Stimulated activated CD8-positive, alpha-beta memory T cell treated with anti-CD3 and anti-CD28 coated beads, Interleukin-4, amount 100 ng/mL, for 1 hour (primary cell): ENCODE measurements at places on chromosomes 11 and 22.

DNA sequence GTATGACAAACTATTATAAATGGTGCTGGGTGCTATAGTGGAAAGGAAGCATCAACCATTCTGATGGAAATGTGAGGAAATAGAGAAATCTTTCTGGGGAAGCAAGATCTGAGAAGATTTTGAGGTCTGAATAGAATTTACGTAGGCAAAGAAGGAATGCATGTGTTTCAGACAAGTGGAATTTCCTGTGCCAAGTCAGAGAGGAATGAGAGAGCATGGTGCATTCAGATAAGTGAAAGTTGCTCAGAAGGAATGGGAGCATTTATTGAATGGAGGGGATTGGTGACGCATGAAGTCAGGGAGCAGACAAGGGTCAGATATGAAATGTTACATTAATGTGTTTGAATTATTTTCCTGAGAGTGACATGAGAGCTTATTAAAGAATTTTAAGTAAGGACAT, 725.5 kb downstream of the METTL15 start:
- no peak for DNase-seq

DNA sequence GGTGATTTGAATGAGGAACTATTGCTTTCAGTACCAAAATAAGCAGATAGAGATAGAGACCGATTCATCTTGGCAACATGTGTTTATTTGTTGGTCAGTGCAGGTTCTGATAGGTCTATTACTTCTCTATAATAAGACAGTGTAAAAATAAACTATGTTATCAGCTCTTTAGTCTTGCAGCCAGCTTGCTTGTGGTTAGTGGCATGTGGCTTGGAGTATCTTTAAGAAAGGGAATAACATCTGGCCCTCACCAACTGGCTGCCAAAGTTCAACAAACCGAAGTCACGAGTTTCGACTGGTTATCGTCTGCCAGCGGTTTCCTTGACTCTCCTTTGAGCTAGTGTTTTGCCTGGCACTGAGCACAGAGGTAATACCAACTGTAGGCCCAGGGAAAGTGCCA, 71.8 kb downstream of the CTTN start:
- no peak for DNase-seq

GRCh38 chr11:118358071-118358470, 1.3 kb upstream of the UBE4A start:
- no peak for DNase-seq

GRCh38 chr11:73518195-73518594, 79.7 kb downstream of the FAM168A start:
- no peak for DNase-seq

GRCh38 chr11:70788248-70789022, 390.1 kb downstream of the CTTN start:
- no peak for DNase-seq

- DNase-seq: no peak
These were observed 16.7 kb downstream of the TMEM121B start for GRCh38 chr22:17104336-17104935.

DNA sequence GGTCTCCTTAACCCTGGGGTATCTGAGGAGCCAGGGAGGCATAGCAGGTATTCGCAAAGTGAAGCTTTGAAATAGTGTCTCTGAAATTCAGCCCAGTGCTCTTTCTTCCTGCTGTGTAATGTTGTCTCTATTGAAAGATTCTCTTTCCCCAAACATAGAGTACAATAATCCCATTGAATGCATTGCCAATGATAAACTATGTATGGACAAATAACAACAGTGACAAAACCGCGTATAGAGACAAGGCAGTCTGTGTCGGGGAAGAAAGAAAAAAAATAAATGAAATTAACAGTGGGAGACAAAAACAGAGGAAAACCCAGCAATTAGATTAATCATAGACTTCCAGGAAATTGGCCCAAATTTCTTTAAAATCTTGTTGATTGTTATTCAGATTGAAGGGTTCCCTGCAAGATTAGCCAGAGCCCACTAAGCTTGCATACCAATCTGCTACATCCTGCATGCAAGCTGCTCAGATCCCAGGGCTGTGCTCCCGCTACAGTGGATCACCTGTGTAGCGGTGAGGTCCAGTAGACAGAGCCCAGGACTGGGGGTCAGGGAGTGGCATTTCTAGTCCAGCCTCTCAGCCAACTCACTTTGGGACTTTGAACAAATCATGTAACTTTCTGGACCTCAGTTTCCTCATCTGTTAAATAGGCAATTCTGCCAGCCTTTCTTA, 492.8 kb downstream of the INSC start:
- DNase-seq: no peak

DNA sequence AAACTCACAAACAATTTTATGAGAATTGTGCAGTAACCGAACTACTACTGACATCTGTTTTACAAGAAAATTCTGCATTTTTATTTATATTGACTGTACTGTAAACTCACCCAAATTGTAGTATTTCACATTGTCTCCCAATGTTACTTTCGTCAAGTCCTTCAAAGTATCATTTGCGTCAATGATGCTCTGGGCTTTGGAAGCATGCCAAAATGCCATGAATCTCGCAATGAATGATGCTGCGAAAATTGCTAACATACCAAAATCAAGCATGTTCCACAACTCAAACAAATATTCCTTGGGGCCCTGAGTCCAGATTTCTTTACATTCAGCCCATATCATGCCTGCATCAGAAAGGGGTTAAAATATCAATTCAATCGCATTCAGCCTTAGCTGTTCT, 107.6 kb downstream of the TRPC6 start:
- DNase-seq: no peak

DNA sequence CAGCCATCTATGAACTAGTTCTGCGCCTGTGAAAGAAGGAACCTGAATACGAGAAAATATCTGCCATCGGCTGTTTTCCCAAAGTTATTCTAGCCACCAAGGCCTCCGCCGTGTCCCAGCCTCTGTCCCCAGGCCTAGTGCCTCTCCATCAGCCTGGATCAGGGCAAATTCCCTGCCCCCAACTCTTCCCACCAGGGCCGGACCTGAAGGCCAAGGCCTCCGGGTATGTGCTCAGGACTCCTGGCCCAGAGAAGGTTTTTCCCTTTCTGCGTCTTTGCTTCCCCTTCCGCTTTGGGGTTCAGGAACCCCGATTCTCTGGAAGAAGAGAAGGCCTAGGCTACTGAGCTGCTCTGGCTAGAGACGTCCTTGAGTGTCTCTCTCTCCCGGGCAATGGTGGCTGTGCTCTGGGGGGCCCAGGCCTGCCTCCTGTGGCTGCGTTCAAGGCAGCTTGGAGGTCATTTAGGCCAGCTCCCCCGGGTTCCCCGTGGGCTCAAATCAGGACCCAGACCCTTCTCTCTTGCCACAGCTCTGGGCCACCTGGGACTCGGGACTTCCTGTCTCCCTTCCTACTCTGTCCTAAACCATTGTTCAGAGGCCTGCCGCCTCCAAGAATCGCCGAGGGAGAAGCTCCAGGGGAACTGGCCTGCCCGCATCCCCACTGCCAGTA, 1.6 kb downstream of the ALX4 start:
- no peak for DNase-seq

GRCh38 chr11:92131289-92131865, 93.2 kb upstream of the FAT3 start:
- DNase-seq: no peak

- no peak for DNase-seq
These were observed 17.7 kb downstream of the C11orf87 start for GRCh38 chr11:109439684-109440083.

GRCh38 chr22:48926136-48926535, 901.5 kb downstream of the BRD1 start:
- no peak for DNase-seq

DNA sequence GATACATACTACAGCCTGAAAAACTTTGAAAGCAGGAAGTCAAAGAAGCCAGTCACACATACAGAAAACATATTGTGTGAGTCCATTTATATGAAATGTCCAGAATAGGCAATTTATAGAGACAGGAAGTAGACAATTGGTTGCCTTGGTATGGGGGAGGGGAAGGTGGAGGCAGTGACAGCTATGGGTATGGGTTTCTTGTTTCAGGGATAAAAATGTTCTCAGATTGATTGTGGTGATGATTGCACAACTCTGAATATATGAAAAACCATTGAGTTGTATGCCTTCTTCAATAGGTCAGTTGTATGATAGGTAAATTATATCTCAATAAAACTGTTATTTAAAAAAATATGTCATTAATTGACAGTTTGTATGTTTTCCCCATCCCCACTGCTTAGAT, 137.6 kb downstream of the SNX19 start:
- no peak for DNase-seq

- no peak for DNase-seq
These were observed 849 bp upstream of the APOBEC3B start for GRCh38 chr22:38981005-38981991.

GRCh38 chr11:131815590-131815989, 445.2 kb downstream of the NTM start:
- no peak for DNase-seq

DNA sequence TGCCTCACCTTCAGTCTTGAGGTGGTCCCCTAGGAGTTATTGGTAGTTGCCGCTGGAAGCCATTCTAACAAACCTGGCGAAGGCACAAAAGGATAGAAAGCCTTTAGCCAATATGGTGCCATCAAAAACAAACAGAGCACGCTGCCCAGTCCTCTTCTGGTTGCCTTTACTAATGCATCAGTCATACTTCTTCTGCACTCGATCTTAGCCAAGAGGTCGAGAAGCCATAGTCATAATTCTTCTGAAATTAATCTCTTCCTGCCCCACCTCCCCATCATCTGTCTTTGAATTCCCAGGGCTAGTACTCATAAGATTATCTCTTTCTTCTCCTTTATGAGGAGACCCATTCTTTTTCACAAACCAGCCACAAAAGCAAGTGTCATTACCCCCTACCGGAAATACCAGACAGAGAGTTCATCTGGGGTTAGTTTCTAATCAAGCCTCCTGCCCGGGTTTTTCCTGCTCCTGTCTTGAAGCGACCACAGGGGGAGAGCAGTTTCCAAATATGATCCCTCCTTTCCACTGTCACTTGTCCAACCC, 21.4 kb upstream of the EHF start:
- no peak for DNase-seq

GRCh38 chr22:42414565-42415303, 17.5 kb downstream of the NFAM1 start:
- DNase-seq: no peak

- no peak for DNase-seq
These were observed 945.5 kb downstream of the OPCML start for GRCh38 chr11:132586801-132587200.

DNA sequence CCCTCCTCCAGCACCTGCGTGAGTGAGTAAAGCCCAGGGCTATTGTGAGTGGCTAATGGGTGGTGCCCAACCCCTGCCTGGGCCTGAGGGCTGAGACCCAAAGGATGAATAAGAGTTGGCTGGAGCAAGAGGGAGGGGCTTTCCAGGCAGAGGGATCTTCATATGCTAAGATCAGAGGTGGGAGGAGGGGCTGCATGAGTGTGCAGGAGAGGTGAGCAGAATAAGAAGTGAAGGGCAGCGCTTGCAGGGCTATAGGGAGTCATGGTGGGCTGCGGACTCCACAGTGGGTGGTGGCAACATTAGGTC, 3.9 kb downstream of the EMID1 start:
- no peak for DNase-seq

- DNase-seq: no peak
These were observed 12.1 kb downstream of the MACROD1 start for GRCh38 chr11:64153812-64154211.

- DNase-seq: no peak
These were observed 43.9 kb downstream of the PDE3B start for GRCh38 chr11:14687456-14687855.

- no peak for DNase-seq
These were observed 488.6 kb downstream of the METTL15 start for GRCh38 chr11:28596816-28597215.

DNA sequence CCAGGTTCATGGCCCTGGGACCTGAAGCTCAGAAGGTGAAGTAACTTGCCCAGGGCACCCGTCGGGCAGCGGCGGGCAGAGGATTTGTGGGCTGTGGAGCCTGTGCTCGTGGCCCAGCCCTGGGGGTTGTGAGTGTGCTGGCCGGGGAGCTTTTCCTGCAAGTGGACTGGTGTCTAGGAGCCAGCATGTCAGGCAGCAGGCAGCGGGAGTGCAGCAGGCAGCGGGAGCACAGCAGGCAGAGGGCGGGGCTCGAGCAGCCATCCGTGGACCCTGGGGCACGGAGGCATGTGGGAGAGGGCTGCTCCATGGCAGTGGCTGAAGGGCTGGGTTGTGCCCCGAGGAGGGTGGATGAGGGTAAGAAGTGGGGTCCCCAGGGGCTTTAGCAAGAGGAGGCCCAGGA, 72.7 kb upstream of the PPP6R3 start:
- no peak for DNase-seq

- DNase-seq: no peak
These were observed 55.1 kb downstream of the NAV2 start for GRCh38 chr11:19767627-19768151.

DNA sequence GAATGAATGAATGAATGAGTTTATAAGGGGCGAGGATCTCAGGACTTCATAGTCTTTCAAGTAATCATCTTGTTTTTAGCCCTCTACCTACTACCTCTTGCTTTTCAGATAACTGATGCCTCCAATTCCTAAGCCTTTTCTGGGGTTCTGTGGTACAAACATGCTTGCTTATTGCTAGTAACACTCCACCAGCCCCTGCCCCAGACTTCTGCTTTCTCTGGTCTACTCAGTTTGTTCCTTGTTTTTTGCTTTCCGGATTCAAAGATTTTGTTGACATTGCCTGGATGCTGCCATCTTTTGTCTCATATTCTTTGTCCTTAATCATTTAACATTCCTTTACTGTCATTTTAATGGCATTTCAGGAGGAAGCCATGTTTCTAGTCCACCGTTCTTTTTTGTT, 8.9 kb upstream of the TMEM9B start:
- DNase-seq: no peak

DNA sequence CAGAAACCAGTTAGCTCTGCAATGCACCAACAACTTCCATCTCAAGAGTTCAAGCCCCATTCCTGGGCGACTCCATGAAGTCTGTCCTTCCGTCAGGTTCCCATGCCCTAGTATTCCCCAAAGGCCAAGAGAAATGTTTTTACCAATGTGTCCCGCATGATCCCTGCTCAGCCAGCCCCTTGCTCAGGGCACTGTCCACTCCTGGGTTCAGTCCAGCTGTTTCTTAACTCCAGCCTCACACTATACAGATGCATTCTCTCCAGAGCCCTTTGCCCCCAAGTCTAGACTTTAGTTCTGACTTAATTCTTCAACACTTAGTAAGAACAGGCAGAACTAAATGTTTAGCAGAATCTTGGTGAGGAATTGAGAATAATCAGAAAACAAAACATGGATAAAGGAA, 497.5 kb downstream of the SOX6 start:
- DNase-seq: no peak

GRCh38 chr11:28649922-28650321, 541.7 kb downstream of the METTL15 start:
- DNase-seq: no peak
